Ascending aorta (tissue), 2 donors: ENCODE measurements at places on chromosomes 16 and 17. TPM values are rescaled to one million over a fixed set of nuclear protein-coding genes. Genes with fewer than 3 reads are reported as not detected.

GRCh38 chr17:49327835-49328784, 33.9 kb downstream of the ZNF652 start:
- no peak overlapping the region for H3K27ac ChIP-seq
- no peaks in the 10 kb centered on the region for H3K36me3 ChIP-seq
- DNase-seq, result no peak
- H3K4me3 ChIP-seq, result no peak overlapping the region

DNA sequence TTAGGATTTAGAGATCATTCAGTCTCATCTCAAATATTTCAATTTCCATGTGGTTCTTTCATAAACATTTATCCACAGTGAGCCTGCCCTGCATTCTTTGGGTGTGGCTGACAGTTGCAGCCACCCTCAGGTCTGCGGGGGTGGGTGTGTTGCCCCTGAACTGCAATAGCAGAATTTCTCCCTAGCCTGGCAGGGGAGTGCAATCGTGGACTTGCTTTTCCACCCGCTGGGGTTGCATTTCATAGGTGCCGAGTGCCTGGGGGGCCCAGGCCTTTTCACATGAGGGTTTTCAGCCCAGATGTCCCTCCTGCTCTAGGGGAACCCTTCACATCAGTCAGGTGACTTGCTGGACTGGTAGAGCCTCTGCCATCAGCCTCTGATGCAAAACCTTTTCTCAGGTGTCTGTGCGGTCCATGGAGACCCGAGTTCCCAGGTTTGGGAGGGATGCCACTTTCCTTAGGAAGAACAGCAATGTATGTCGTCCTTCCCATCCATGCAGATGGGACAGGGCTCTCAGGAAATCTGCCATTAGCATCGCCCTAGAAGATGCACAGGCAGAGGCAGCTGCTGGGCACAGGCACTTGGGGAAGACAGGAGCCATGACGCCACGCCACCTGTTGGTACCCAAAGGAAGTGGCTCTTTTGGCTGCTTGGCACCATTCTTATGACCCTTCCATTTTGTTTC, 2.4 kb upstream of the USP36 start:
- peaks cover under 1% of the 10 kb centered on the region for H3K36me3 ChIP-seq
- H3K27me3 ChIP-seq, result no peaks in the 10 kb centered on the region
- DNase-seq, result no peak
- H3K4me3 ChIP-seq, result no peak overlapping the region
- H3K27ac ChIP-seq, result no peak overlapping the region

GRCh38 chr17:81931557-81932332, 4.2 kb upstream of the MAFG start:
- H3K4me1 ChIP-seq, result peaks cover 10% of the 10 kb centered on the region
- no peak overlapping the region for H3K27ac ChIP-seq
- H3K36me3 ChIP-seq, result no peaks in the 10 kb centered on the region
- H3K4me3 ChIP-seq, result no peak overlapping the region

Gene TSPAN10
- not detected for total RNA-seq

GRCh38 chr17:83078378-83079351, 744 bp upstream of the METRNL start:
- H3K4me3 ChIP-seq, result peak overlapping the region; percentile 73
- H3K27ac ChIP-seq, result peak overlapping the region; percentile 64
- H3K36me3 ChIP-seq, result no peaks in the 10 kb centered on the region
- peaks cover 31% of the 10 kb centered on the region for H3K4me1 ChIP-seq

DNA sequence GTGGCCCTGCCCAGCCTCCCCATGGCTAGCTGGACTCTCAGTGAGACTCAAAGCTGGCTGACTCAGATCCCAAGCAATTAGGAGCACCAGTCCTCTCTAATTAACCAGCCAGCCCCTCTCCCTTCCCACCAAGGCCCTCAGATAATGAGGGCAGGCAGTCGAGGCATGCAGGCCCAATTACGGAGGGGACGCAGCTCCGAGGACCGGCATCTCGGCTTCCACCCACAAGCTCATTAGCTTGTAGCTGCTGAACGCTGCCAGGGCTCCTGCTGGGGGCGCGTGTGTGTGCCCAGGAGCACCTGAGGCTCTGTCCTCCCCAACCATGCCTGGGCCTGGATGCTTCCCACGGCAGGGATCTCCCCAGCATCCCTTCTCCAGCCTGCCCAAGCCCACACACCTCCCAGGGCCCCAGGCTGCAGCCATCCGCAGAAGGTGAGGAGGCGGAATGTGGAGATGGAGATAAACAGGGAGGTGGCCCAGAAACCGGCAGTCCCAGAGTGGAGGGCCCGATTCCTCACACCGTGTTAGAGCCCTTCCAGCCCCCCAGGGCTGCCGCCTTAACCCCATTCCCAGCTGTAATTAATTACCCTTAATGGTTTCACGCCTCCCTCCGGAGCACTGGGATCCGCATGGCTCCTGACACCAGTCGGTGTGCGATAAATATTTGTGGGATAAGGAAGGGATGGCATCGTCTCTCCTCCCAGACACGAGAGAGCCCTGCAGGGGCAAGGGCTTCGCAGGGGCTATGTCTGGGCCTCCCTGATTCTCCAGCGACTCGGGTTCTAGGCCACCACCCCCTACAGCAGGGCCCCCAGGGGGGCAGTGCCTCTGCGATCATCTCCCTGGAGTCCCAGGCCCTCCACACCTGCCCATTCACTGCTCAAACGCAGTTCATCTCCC, 42.2 kb downstream of the RPH3AL start:
- H3K27ac ChIP-seq, result no peak overlapping the region
- no peaks in the 10 kb centered on the region for H3K27me3 ChIP-seq
- no peak overlapping the region for H3K4me3 ChIP-seq
- DNase-seq, result no peak

DNA sequence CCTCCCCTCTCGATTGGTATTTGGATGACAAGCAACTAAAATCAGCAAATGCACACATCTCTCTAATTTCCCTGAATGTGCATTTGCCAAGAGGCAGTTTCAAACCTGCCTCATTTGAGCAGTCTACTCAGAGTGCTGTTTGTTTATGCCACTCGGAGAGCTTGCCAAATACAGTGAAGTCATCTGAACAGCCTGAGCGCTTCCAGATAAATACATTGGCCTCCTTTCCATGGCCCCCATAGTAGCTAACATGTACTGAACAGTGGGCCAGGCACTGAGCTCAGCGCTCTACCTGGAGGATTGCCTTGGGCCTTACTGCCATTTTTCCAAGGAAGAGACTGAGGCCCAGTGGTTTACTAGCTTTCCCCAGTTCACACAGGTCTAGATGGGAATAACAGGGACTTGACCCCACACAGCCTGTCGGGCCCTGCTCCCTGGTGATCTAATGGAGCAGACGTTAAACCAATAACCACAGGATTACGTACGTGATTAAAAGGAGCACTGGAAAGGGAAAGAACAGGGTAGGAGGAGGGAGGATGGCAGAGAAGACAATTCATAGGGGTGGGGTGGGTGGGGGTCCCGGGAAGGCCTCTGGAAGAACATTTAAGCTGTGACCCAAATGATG, 18.7 kb upstream of the ANKRD40CL start:
- H3K4me1 ChIP-seq, result no peaks in the 10 kb centered on the region
- H3K36me3 ChIP-seq, result no peaks in the 10 kb centered on the region
- no peak overlapping the region for H3K4me3 ChIP-seq
- DNase-seq, result no peak

Gene NME1
- total RNA-seq, result 70.6 TPM
